ENCODE measurements at places on chromosomes 2 and 18.

- DNase-seq, result peak; percentile 88
Measured at GRCh38 chr2:30664761-30665358, 142.4 kb downstream of the CAPN13 start.

DNA sequence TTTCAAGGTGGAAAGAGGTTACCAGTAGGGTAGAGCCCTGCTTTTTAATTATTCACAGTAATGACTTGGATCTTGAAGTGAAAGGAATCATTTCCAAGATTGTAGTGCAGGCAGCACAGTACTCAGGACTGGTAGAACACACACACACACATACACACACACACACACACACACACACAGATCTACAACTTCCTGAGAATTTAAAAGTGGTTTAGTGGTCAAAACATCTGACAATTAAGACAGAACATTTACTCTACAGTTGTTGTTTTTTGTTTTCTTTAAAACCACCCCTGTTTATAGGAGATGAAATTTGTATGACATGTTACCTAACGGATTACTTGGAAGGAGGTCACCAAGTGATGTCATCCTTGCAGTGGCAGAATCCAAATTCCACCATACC, 146.7 kb upstream of the VRK2 start:
- no peak for DNase-seq

DNA sequence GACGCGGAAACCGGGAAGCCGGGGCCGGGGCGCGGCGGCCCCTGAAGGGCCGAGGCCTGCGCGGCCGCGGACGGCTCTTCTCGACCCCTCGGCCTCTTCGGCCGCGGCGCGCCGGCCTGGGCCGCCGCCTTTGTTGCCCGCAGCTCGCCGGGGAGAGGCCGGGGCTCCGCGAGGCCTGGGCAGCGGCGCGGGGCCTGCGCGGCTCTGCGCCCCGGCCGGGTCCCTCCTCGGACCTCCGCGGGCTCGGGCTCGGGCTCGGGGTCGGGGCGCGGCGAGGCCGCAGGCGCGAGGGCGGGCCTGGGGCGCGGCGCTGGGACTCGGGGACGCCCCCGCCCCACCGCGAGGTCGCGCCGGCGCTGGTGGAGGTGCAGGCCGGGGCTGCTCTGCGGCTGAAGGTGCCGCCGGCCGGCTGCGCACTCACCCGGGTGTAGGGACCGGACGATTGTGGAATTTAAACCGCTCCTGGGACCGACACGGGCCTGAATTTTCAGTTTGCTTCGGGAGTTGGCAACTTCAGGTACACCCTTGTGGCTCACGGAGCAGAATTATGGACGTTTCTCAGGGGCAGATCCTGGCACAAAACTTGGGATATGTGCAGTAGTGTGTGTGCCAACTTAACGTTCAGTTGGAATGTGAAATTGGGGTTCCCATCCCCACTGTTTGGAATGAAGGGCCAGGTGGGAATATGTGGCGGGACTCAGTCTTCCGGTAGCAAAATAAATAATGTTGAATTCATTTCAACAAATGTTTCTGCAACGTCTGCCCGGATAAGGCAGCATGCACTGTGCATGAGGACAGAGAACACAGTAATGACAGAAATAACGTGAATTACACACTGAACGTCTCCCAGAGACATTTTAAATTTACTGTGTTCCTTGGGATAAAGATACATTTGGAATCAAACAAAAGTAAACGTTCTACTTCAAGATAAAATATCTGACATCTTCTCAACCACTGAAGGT, 787 bp downstream of the SOCS6 start:
- DNase-seq, result no peak

- no peak for DNase-seq
Measured at GRCh38 chr18:58803978-58804377, 60.7 kb upstream of the ZNF532 start.

DNA sequence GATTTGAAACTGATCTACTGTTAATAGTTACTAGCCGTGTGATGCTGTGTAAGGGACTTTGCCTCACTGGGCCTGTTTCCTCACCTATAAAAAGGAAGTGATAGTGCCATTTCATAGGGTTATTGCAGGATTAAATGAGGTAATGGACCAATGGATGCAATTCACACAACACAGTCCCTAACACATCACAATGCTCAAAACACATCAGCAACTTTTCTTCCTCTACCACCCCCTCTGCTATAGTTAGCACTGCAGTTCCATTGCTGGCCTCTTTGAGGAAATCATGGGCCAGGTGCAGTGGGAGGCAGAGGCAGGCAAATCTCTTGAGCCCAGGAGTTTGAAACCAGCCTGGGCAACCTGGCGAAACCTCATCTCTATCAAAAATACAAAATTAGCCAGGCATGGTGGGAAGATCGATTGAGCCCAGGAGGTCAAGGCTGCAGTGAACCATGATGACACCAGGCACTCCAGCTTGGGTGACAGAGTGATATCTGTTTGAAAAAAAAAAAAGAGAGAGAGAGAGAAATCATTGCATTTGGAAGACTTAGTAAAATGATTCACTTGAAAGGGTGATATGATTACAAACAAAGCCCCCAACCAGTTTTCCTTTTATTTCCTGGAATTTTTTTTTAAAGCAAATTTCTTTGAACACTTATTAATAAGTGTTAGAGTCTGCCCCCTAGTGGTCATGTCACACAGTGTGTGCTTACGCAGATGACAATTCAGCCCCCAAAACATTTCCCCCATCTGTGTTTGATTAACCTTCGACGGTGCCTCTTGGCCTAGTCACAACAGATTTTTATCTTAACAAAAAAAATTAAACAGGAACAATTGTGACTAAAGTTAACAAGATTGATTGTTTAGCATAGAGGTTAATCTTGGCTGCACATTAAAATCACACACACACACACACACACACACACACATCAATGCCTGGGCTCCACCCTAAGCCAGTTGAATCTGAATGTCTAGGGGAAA, 88.6 kb upstream of the BCL11A start:
- DNase-seq, result peak; percentile 41

- no peak for DNase-seq
Measured at GRCh38 chr2:241213567-241213966, 25.1 kb downstream of the ANO7 start.

DNA sequence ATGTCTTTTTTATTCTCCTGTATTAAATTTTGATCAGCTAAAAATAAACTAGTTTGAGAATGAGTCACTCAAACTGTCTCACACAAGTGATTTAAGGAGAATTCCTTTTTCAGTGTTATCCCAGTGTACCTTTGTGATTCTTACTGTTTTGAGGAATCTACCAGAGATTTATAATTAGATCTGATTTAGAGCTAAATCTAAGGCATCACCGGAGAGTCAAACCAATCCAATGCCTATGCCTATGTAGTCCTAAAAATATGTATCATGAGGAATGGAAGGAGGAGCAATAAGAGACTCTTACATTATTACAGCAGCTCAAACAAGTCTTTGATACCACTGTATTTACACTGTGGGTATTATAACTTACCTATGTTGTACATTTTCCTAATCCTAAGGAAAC, 63.4 kb upstream of the CYP20A1 start:
- no peak for DNase-seq

DNA sequence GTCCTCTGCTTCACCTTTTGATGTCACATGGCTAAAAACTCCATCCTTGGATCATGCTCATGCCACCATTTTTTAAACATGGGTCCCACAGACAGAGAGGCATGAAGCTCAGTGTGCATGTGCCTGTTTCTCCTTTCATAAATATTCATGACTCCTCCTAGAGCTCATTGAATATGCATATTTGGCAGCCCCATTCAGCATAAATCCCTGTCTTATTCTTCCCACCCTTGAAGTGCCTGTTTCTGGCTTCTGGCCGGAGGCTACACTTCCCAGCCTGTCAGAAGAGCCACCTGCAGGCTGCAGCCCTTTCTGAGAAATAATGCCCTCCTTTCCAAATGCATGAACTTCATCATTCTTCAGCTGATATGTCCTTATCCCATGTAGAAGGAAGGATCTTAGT, 109.7 kb downstream of the LDLRAD4 start:
- no peak for DNase-seq

DNA sequence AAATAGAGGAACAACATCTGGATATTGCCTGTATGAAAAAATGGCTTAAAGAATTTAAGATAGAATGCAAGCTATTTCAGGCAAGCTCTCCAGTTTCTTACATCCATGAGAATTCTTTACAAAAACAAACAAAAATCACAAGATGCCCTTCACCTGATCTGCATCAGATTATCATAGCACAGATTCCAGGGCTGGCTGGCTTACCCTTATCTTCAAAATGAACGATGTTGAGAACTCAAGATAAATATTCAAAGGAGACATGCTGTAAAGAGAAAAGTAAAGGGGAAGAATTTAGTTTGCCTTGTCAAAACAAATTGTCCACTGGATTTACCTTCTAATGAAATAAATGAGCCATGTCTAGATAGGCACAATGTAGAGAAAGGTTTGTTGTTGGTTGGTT, 18.7 kb upstream of the SLC40A1 start:
- DNase-seq, result no peak

- DNase-seq, result no peak
Measured at GRCh38 chr18:78908462-78909260, 71.0 kb upstream of the SALL3 start.

DNA sequence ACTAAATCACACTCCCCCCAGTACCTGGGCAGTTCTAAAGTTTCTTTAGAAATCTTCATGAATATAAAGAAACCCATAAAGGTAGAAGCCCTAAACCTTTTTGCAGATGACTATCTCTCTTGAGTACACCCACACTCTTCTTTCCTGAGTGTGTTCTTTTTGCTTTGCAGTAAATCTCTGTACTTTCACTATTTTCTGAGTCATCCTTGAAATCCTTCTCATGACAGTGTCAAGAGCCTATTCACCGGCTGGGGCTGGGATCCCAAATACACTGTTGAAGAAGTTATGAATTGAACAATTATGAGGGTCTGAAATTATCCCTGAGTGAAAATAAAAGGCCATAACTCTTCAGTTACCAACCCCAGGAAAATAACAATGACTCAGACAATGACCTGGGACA, 133.9 kb upstream of the CCDC195 start:
- no peak for DNase-seq

DNA sequence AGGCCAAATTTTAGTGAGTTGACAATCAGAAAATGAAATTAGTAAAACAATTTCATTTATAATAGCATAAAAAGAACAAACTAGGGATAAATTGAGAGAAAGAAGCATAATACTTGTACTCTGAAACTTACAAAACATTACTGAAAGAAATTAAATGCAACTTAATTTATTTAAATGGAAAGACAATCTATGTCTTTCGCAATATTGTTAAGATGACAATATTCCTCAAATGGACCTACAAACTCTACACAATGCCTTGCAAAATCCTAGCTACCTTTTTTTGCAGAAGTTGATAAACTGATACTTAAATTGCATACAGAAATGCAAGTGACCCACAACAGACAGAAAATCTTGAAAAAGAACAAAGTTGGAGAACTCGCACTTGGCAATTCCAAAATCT, 9.1 kb downstream of the EPG5 start:
- DNase-seq, result no peak

GRCh38 chr2:132977812-132978529, 308.0 kb upstream of the LYPD1 start:
- DNase-seq, result no peak

DNA sequence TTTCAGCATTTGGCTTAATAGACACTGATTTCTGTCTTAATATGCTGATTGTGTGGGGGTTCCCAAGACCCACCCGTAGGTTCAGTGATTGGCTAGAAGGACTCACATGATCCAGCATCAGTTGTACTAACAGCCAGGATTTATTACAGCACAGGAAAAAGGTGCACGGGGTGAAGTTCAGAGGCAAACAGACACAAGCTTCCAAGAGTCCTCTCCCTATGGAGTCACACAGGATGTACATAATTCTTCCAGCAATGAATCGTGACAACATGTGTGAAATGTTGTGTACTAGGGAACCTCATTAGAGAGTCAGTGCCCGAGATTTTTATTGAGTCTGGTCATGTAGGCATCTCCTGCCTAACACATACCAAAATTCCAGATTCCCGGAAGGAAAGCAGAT, 52.8 kb downstream of the GALNT1 start:
- DNase-seq, result no peak

DNA sequence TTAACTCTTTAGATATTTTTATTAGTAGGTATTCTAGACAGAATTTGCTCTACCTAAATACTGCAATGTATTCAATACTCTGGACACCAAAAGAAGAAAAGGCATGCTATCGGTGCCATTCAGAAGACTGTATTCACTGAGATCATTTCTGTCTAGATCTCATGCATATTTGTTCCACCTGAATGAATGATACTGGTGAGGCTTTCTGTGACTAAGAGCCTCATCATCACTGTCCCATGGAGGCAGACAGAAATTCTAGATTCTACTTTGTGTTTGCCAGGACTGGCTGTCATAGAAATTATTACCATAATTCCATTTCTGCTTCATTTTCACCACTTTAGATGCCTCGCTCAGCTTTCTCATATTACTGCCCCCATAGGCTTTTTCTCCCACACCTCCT, 340.7 kb downstream of the MBD2 start:
- DNase-seq, result no peak

DNA sequence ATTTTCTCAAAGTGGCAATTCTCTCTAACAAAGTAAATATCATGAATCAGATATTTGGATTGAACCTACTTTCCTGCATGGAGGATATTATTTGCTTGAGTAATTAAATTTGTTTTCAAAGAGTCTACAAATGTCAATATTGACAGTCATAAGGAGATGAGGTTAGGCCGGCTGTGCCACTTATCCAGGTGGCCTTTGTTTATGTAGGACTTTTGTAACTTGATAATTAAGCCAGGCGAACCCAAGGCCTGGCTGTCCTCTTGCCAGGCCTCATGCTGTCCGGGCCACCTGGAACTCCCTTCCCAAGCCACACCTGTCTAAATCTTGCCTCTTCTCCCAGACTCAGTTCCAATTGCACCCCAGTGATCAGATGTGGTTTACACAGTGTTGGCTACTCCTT, 255.2 kb downstream of the ACKR3 start:
- DNase-seq, result no peak

DNA sequence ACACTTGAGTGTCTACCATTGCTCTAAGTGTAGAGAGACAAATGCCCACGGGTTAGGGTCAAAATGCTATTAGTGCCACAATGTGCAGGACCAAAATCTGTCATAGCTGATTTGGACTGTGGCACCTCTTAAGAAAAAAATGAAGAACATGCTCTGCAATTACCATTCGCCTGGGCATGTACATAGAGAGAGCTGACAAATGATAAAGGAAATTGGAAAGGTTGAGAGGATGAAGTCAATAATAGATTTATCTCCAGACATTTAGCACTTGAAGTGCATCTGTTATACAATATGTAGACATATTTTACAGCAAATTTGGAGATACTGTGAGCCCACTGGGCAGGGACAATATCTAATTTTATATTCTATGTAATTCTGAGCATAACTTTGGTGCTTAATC, 804.4 kb downstream of the SATB2 start:
- DNase-seq, result no peak

Data from fibroblast of the conjunctiva (primary cell).